Endothelial cell (in vitro differentiated cells): ENCODE measurements at places on chromosomes 1 and 21.

DNA sequence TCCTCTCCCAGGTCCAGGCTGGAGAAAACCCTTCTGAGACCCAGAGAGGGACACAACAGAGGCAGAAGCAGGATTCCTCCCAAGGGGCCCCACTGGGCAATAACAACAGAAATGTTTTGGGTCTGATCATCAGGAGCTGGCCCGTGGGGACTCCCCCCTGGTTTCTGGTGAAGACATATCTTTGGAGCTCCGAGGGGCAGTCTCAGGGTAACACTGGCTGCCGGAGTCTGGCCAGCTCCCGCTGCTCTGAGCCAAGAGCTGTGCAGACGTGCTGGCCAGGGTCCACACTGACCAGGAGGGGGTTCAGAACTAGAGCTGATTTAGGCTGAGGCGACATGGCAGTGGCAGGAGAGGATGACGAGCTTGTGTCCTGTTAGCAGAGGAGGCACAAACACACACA lies 13.1 kb downstream of the ECE1 start:
- no peak for DNase-seq

DNA sequence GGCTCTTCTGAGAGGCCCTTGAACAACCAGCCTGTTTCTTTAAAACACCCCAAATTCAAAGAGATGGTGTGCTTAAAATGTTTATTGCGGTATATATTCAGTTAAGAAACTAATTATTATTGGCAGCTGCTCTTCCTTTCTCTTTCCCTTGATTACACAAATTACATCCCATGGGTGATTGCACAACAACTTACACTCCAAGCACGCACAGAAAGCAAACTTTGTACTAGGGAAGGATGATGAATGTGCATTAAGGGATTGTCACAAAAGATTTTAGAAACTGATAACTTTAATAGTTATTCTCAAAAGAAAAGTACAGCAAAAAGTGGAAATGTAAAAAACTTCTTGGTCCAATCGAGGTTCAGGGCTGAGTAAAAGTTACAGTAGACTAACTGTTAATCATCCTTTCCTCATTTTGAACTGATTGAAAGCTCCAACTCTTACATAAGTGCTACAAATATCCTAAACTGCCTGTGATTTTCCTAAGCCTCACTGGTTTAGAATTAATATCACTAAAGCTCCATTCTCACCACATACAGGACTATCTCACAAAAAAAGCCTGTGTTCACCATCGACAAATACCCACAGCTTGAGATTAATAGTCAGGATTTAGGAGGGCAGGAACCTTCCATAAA lies 153.4 kb downstream of the TTLL7 start:
- no peak for DNase-seq

DNA sequence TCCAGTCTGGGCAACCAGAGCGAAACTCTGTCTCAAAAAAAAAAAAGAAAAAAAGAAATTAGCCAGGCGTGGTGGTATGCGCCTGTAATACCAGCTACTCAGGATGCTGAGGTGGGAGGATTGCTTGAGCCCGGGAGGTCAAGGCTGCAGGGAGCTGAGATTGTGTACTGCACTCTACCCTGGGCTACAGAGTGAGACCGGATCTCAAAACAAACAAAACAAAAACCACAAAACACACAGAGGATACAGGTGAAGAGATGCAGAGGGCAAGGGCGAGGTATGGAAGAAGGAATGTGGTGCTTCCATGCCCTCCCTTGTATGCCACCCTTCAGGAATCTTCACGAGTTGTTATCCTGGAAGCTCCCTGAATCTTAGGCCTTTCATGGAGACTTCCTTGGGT lies 68.5 kb downstream of the NDUFS5 start:
- no peak for DNase-seq

- no peak for DNase-seq
Measured at GRCh38 chr21:15000081-15000480, 64.7 kb downstream of the NRIP1 start.

GRCh38 chr1:96474985-96475743 lies 246.4 kb upstream of the PTBP2 start:
- no peak for DNase-seq

DNA sequence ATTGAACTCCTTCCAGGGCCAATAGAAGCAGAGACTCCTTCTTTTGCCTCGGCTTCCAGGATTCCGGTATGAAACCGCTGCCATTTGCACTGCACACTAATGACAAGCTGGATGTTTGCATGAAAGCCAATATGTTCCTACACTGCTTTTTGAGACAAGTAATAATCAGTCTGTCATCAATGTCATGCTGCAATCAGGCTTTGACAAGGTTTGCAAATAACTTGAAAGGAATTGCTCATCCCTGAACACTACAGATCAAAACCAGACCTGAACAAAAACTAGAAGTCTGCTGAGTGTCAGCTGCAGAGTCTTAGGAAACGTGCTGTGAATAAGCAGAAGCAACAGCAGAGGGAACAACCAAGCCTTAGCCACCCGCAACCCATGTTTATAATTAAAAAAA lies 720.7 kb upstream of the CXADR start:
- no peak for DNase-seq

GRCh38 chr1:30541721-30542485 lies 181.5 kb downstream of the MATN1 start:
- no peak for DNase-seq

DNA sequence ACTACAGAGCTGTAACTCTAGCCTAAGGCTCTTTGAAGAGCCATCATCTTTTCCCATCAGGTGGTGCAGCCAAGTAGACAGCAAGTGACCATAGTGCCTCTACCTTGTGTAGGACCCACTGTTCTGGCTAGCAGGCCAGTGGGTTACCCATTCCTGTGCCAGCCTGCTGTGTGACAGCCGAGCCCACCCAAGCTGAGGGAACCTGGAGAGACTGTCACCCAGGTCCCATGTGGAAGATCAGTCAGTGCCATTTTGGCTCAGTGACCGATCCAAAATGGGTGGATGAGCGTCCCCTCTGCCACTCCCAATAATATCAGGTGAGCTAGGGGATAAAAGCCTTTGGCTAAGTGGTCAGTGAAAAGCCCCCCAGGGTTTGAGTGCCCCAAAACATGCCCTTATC lies 417.9 kb downstream of the MATN1 start:
- no peak for DNase-seq

GRCh38 chr1:183633676-183634343 lies 1.8 kb downstream of the ARPC5 start:
- no peak for DNase-seq

- DNase-seq, result no peak
Measured at GRCh38 chr1:145979746-145980456, 15.4 kb downstream of the POLR3GL start.

- no peak for DNase-seq
Measured at GRCh38 chr1:95572962-95573361, 339.0 kb downstream of the RWDD3 start.

- no peak for DNase-seq
Measured at GRCh38 chr1:160550572-160551034, 27.5 kb upstream of the SLAMF6 start.

- no peak for DNase-seq
Measured at GRCh38 chr1:229035054-229035747, 235.7 kb upstream of the RAB4A start.

DNA sequence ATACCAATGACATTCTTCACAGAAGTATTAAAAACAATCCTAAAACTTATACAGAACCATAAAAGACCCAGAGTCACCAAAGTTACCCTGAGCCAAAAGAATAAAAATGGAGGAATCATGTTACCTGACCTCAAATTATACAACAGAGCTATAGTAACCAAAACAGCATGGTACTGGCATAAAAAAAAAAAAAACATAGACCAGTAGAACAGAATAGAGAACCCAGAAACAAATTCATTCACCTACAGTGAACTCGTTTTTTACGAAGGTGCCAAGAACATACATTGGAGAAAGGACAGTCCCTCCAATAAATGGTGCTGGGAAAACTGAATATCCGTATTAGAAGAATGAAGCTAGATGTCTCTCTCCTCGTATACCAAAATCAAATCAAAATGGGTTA lies 2.6 kb upstream of the GNG5 start:
- DNase-seq, result no peak
